Osteocyte (in vitro differentiated cells): ENCODE measurements at places on chromosomes 6 and 20. TPM values are rescaled to one million over a fixed set of nuclear protein-coding genes. Genes with fewer than 3 reads are reported as not detected.

GRCh38 chr6:14804001-14804784, 441.7 kb upstream of the JARID2 start:
- H3K4me3 ChIP-seq = no peak overlapping the region
- H3K36me3 ChIP-seq = no peaks in the 10 kb centered on the region
- no peaks in the 10 kb centered on the region for H3K27me3 ChIP-seq
- peaks cover 32% of the 10 kb centered on the region for H3K4me1 ChIP-seq
- no peak for DNase-seq

DNA sequence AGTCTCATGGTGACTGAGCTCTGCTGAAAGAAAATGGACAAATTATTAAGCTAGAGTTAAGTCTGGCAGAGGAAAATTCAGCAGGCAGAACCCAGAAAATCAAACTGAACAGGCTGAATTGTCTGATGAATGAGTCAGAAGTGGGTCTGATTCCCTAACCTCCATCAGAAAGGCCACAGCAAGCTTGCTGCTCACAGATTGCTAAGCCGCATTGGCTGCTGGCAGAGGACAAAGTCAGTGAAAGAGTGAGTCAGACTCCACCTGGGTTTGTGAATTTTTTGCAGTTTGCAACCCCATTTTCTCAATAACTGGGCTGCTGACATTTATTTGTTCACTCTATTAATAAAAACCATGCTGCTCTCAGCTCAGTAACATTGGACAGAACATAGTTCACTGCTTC, 191.3 kb downstream of the EPM2A start:
- no peak overlapping the region for H3K4me3 ChIP-seq
- no peaks in the 10 kb centered on the region for H3K36me3 ChIP-seq
- no peak for DNase-seq
- H3K27me3 ChIP-seq = peaks cover 4% of the 10 kb centered on the region

GRCh38 chr6:17831135-17831534, 124.4 kb upstream of the NUP153 start:
- H3K4me1 ChIP-seq = peaks cover 11% of the 10 kb centered on the region
- H3K27me3 ChIP-seq = no peaks in the 10 kb centered on the region
- H3K4me3 ChIP-seq = no peak overlapping the region
- H3K27ac ChIP-seq = no peak overlapping the region
- peaks cover 59% of the 10 kb centered on the region for H3K36me3 ChIP-seq
- DNase-seq = no peak

- H3K36me3 ChIP-seq = no peaks in the 10 kb centered on the region
- H3K27ac ChIP-seq = no peak overlapping the region
- H3K4me1 ChIP-seq = no peaks in the 10 kb centered on the region
These were observed 50.3 kb upstream of the TXNDC5 start for GRCh38 chr6:7960848-7961247.

DNA sequence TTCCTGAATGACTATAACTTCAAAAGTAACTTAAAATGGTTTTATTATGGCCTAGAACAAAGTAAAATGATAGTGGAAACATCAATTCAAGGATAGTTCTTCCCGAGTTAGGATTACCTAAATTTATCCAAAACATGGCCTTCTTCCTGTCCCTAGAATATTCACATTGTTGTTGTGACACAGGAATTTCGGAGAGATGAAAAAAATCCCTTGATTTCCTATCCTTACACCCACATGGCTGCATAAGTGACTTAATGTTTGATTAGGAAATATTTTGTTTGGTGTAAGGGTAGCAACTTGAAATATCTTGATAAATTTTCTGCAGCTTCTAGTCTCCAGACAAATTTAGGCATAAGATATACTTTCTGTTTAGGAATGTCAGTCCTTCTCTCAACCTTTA, 27.8 kb downstream of the ZNF451 start:
- peaks cover 18% of the 10 kb centered on the region for H3K4me1 ChIP-seq
- peaks cover 23% of the 10 kb centered on the region for H3K36me3 ChIP-seq
- DNase-seq = no peak
- no peak overlapping the region for H3K27ac ChIP-seq
- H3K27me3 ChIP-seq = no peaks in the 10 kb centered on the region

- H3K4me3 ChIP-seq = no peak overlapping the region
- H3K27ac ChIP-seq = no peak overlapping the region
- DNase-seq = no peak
- H3K27me3 ChIP-seq = no peaks in the 10 kb centered on the region
- no peaks in the 10 kb centered on the region for H3K4me1 ChIP-seq
These were observed 451.7 kb downstream of the QKI start for GRCh38 chr6:163866192-163866591.

- no peaks in the 10 kb centered on the region for H3K27me3 ChIP-seq
- H3K4me3 ChIP-seq = no peak overlapping the region
- H3K4me1 ChIP-seq = peaks cover under 1% of the 10 kb centered on the region
- H3K27ac ChIP-seq = no peak overlapping the region
- DNase-seq = no peak
These were observed 26.8 kb downstream of the TUBB2B start for GRCh38 chr6:3200682-3201081.

The REM1 gene
- total RNA-seq = not detected in 2 replicates

The RIMS1 gene
- total RNA-seq = 23.5 and 24.7 TPM in 2 replicates

The IPCEF1 gene
- total RNA-seq = 0.31 and 0.46 TPM in 2 replicates

The ADGB gene
- not detected in 2 replicates for total RNA-seq

GRCh38 chr6:163761481-163761880, 347.0 kb downstream of the QKI start:
- DNase-seq = no peak
- peaks cover 29% of the 10 kb centered on the region for H3K4me1 ChIP-seq
- no peaks in the 10 kb centered on the region for H3K36me3 ChIP-seq
- H3K27ac ChIP-seq = no peak overlapping the region
- no peaks in the 10 kb centered on the region for H3K27me3 ChIP-seq

The RBCK1 gene
- total RNA-seq = 103 and 119 TPM in 2 replicates

GRCh38 chr20:8334641-8335040, 202.6 kb downstream of the PLCB1 start:
- no peak overlapping the region for H3K27ac ChIP-seq
- H3K4me3 ChIP-seq = no peak overlapping the region
- H3K36me3 ChIP-seq = no peaks in the 10 kb centered on the region

DNA sequence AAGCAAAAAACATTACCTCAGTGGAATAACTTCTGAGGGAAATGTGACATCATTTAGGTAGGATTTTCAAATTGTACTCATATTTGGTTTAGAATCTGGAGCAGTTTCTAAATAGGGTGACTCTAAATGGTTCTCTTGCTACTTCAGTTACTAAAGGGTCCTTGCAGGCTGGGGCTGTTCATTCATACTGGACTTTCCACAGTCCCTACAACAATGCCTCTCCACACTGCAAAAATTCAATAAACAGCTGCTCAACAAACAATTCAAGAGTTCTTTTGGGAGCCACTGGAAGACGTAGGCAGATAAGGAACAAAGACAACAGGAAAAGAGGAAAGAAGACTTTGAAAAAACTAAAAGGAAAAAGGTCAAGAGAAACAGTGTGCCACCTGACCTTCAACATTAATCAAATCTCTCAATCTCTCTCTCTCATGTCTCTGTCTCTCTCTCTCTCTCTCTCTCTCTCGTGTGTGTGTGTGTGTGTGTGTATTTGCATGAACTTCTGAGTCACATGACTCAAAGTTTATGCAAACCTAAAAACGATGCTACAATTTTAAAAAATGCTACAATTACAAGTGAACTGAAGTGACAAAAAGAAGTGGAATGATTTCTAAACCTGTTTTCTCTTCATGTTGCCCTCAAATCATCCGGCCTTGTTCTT, 14.5 kb downstream of the NOL7 start:
- H3K4me1 ChIP-seq = peaks cover 7% of the 10 kb centered on the region
- H3K36me3 ChIP-seq = peaks cover 45% of the 10 kb centered on the region
- no peak overlapping the region for H3K4me3 ChIP-seq
- H3K27me3 ChIP-seq = no peaks in the 10 kb centered on the region
- DNase-seq = no peak
- no peak overlapping the region for H3K27ac ChIP-seq

The ABHD12 gene
- total RNA-seq = 42.9 and 50.3 TPM in 2 replicates

DNA sequence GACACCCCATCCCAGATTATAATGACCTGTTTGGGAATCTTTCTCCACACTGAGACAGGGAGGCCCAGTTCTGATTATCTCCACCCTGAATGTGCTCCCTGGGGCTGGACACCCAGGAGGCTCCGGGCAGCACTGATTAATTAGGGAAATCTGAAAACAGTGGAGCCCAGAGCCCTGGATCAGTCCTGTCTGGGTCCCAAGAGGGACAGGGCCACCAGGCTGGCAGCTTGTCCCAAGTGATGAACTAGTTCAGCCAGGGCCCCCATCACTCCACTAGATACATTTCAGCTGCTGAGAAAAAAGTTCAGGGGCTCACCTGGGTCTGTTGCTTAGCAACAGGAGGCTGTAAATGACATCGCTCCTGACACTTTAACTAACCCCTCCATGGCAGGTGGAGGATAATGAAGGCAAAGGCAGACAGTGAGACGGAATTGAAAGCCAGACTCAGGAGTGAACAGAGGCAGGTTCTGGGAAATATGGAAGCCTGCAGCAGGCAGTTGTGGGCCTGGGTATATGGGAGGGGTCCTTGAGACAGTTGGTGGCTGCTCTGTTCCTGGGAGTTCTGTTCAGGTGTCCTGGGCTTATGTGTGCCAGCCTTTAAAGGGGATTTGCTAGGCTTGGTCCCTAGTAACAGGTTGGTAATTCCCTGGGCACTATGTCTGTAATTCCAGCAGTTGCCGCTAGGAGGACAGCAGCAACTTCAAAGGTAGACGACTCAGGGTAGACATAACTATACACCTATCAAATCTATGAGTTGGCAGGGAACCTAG, 78.3 kb upstream of the CTNNBL1 start:
- H3K27ac ChIP-seq = no peak overlapping the region
- peaks cover 44% of the 10 kb centered on the region for H3K27me3 ChIP-seq
- H3K36me3 ChIP-seq = no peaks in the 10 kb centered on the region
- no peak overlapping the region for H3K4me3 ChIP-seq

The RAD21L1 gene
- not detected in 2 replicates for total RNA-seq

- DNase-seq = no peak
- no peak overlapping the region for H3K4me3 ChIP-seq
- no peaks in the 10 kb centered on the region for H3K36me3 ChIP-seq
- H3K27me3 ChIP-seq = no peaks in the 10 kb centered on the region
- H3K4me1 ChIP-seq = peaks cover 18% of the 10 kb centered on the region
These were observed 28.8 kb downstream of the METTL24 start for GRCh38 chr6:110329348-110329713.

The CPNE5 gene
- not detected in 2 replicates for total RNA-seq

The PAX1 gene
- total RNA-seq = not detected in 2 replicates

The ANKRD6 gene
- total RNA-seq = 5.5 and 7.1 TPM in 2 replicates

The ECT2L gene
- total RNA-seq = 0.13 TPM in 1 of 2 replicates, not detected in the other

GRCh38 chr6:88339761-88340160, 173.6 kb upstream of the CNR1 start:
- H3K4me3 ChIP-seq = no peak overlapping the region
- no peaks in the 10 kb centered on the region for H3K36me3 ChIP-seq
- no peak overlapping the region for H3K27ac ChIP-seq
- no peak for DNase-seq

- H3K4me1 ChIP-seq = peaks cover 9% of the 10 kb centered on the region
- no peak for DNase-seq
- H3K27ac ChIP-seq = no peak overlapping the region
- H3K36me3 ChIP-seq = no peaks in the 10 kb centered on the region
- H3K27me3 ChIP-seq = peaks cover 34% of the 10 kb centered on the region
These were observed 11.1 kb upstream of the FOXS1 start for GRCh38 chr20:31856516-31856915.

GRCh38 chr20:40913224-40914185, 115.1 kb upstream of the TOP1 start:
- no peaks in the 10 kb centered on the region for H3K4me1 ChIP-seq
- H3K4me3 ChIP-seq = no peak overlapping the region
- no peaks in the 10 kb centered on the region for H3K36me3 ChIP-seq
- peak; percentile 76 for DNase-seq
- no peak overlapping the region for H3K27ac ChIP-seq

The RIPPLY2 gene
- total RNA-seq = not detected in 2 replicates

- no peak overlapping the region for H3K27ac ChIP-seq
- DNase-seq = no peak
- H3K36me3 ChIP-seq = no peaks in the 10 kb centered on the region
- peaks cover 6% of the 10 kb centered on the region for H3K27me3 ChIP-seq
- H3K4me1 ChIP-seq = no peaks in the 10 kb centered on the region
These were observed 21.7 kb downstream of the UBD start for GRCh38 chr6:29537714-29538403.

DNA sequence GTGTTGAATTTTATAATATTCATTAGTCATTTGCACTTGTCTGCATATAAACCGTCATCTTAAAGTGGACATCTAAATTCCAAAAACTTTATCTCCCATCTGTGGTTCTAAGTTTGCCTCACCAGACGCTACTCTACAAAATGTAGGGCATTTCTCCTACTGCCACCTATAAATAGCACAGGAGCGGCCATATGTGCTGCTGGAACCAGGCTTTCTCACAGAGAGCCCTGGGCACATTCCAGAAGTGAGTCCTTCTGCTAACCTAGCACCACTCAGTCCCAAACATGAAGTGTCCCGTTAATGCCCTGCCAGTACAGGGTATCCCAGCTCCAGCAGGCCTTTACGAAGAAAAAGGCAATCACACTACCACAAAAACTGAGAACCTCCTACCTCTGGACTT, 153.7 kb downstream of the TMEM242 start:
- peaks cover 31% of the 10 kb centered on the region for H3K36me3 ChIP-seq
- no peak for DNase-seq
- H3K27me3 ChIP-seq = no peaks in the 10 kb centered on the region
- peaks cover 3% of the 10 kb centered on the region for H3K4me1 ChIP-seq

The SIRPD gene
- not detected in 2 replicates for total RNA-seq

GRCh38 chr6:88174906-88175305, 8.8 kb upstream of the CNR1 start:
- no peak overlapping the region for H3K27ac ChIP-seq
- no peaks in the 10 kb centered on the region for H3K36me3 ChIP-seq
- no peaks in the 10 kb centered on the region for H3K4me1 ChIP-seq

The SSTR4 gene
- not detected in 2 replicates for total RNA-seq

GRCh38 chr20:3660262-3661059, 2.7 kb downstream of the GFRA4 start:
- no peak for DNase-seq
- H3K4me1 ChIP-seq = peaks cover 9% of the 10 kb centered on the region
- H3K27ac ChIP-seq = no peak overlapping the region
- H3K4me3 ChIP-seq = no peak overlapping the region
- H3K36me3 ChIP-seq = no peaks in the 10 kb centered on the region

DNA sequence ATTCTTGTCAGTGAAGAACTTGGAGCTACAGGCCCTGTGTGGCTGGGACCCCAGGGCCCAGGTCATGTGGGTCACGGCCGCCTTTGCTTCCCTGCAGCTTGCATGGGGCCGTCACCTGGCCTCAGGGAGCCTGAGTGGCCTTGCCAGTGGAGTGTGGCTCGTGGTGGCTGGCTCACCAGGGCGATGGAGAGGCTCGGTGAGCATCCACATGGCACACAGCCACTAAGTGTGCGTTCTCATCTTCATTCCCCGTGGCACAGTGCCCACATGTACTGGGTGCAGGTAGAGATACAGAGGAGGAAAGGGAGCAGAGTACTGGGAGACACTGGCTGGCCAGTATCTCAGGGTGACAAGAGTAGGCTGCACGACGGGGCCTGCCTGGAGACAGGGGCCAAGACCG, 21.5 kb downstream of the MANBAL start:
- no peak overlapping the region for H3K4me3 ChIP-seq
- no peak for DNase-seq
- no peak overlapping the region for H3K27ac ChIP-seq
- H3K4me1 ChIP-seq = peaks cover 32% of the 10 kb centered on the region
- H3K36me3 ChIP-seq = peaks cover 18% of the 10 kb centered on the region
- H3K27me3 ChIP-seq = no peaks in the 10 kb centered on the region
